ENCODE measurements at places on chromosomes 2 and 18.

DNA sequence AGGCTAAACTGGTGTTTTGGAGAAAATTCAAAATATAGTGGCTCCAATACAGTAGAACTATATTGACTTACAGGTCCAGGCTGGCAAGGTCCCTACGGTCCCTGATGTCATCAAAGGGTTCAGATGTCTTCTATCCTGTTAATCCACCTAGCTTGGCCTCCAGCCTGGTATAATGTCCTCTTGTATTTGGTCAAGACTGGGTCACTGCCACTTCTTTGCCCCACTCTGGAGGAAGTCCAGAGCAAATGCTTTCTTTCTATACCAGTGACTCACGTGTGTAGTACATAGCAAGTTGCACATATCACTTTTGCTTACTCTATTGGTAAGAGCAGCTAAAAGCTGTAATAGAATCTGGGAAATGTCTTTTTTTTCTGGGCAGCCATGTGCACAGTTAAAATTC, 80.8 kb downstream of the LCLAT1 start:
- no peak for DNase-seq

DNA sequence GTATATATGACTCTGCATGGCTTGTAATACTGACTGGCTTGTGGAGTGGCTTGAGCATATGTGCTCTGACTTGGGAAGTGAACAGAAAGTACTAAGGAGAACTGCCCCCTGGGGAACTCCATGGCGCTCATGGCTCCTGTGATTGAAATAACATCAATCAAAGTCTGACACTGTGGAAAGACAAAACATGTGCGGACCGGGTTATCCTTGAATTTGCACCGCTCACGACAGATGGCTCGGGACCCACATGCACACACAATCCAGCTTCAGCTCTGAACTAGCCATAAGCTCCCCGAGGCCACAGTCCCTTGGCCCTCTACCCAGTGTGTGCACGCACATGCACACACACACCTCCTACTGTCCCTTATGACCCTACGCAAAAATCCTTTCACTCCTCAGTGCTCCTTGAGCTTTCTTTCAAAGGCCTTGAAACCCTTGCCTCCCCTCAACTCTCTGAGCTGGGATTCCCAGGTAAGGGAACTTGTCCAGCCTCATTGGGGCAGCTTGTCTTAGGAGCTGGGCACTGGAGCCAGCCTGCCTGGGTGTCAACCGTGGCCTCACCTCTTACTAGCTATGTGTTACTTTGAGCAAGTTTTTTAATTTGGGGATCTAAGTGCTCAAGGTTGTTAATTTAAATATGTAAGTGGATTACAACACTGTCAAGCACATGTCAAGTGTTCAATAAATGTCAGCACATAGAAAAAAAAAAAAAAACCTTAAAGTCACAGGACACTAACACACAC, 43.6 kb downstream of the MRPS5 start:
- DNase-seq: no peak

- peak; percentile 78 for DNase-seq
Measured at GRCh38 chr2:232761301-232761907, 15.0 kb downstream of the KCNJ13 start.

- peak; percentile 56 for DNase-seq
Measured at GRCh38 chr2:168583710-168584521, 127.8 kb downstream of the CERS6 start.

GRCh38 chr2:31240381-31241365, 6.7 kb downstream of the EHD3 start:
- peak; percentile 29 for DNase-seq

DNA sequence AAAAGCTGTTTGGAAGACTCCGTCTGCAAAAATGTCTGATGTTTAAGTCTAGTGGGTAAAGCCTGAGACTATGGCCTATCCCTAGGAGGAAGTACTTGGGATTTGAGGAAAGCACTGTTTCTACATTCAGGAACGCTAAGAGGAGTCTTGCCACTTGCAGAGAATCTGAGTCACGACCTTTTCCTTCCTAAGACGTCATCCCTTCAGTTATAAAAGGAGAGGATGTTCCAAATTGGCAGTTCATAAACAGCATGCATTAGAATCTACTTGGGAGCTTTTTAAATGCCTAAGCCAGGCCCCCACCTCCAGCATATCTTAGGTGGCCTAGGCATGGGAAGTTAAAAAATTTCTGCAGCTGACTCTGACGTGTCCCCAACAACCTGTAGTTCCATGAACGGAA, 125.9 kb downstream of the TTC32 start:
- DNase-seq: peak; percentile 51

Data from choroid plexus epithelial cell (primary cell).